Smooth muscle cell of the umbilical artery (primary cell): ENCODE measurements at places on chromosomes 3 and 15. TPM values are rescaled to one million over a fixed set of nuclear protein-coding genes. Genes with fewer than 3 reads are reported as not detected.

NRG4 gene
- total RNA-seq: under 0.01 TPM in 1 of 2 replicates, not detected in the other

SERINC4 gene
- total RNA-seq: not detected in 2 replicates

NUTM1 gene
- total RNA-seq: 0.05 TPM in 1 of 2 replicates, not detected in the other

SCAMP5 gene
- 0.51 and 0.89 TPM in 2 replicates for total RNA-seq

IL5RA gene
- not detected in 2 replicates for total RNA-seq

LRIG1 gene
- 90.1 and 126 TPM in 2 replicates for total RNA-seq

FAM43A gene
- total RNA-seq: 35.3 and 47.0 TPM in 2 replicates

REC114 gene
- not detected in 2 replicates for total RNA-seq

HIGD2B gene
- total RNA-seq: not detected in 2 replicates

PTPRG gene
- 28.2 and 29.5 TPM in 2 replicates for total RNA-seq

DLEC1 gene
- total RNA-seq: under 0.01 and 0.09 TPM in 2 replicates

CSPG4 gene
- total RNA-seq: 63.0 and 213 TPM in 2 replicates

NEO1 gene
- 88.6 and 109 TPM in 2 replicates for total RNA-seq

PARP15 gene
- under 0.01 and 0.18 TPM in 2 replicates for total RNA-seq

CCNB2 gene
- total RNA-seq: 4.5 and 18.1 TPM in 2 replicates

CCR1 gene
- total RNA-seq: not detected in 2 replicates

TICRR gene
- total RNA-seq: 1.2 and 4.9 TPM in 2 replicates

SLC22A14 gene
- 0.59 and 1.2 TPM in 2 replicates for total RNA-seq

SLC24A5 gene
- not detected in 2 replicates for total RNA-seq

DPP8 gene
- total RNA-seq: 46.3 and 47.0 TPM in 2 replicates

SNURF gene
- 17.4 and 21.4 TPM in 2 replicates for total RNA-seq

TNNC1 gene
- 0.89 TPM in 1 of 2 replicates, not detected in the other for total RNA-seq
